SK-N-MC (cell line): ENCODE measurements at places on chromosomes 4 and X.

- no peak for DNase-seq
Measured at GRCh38 chrX:135982860-135983259, 2.4 kb upstream of the SLC9A6 start.

DNA sequence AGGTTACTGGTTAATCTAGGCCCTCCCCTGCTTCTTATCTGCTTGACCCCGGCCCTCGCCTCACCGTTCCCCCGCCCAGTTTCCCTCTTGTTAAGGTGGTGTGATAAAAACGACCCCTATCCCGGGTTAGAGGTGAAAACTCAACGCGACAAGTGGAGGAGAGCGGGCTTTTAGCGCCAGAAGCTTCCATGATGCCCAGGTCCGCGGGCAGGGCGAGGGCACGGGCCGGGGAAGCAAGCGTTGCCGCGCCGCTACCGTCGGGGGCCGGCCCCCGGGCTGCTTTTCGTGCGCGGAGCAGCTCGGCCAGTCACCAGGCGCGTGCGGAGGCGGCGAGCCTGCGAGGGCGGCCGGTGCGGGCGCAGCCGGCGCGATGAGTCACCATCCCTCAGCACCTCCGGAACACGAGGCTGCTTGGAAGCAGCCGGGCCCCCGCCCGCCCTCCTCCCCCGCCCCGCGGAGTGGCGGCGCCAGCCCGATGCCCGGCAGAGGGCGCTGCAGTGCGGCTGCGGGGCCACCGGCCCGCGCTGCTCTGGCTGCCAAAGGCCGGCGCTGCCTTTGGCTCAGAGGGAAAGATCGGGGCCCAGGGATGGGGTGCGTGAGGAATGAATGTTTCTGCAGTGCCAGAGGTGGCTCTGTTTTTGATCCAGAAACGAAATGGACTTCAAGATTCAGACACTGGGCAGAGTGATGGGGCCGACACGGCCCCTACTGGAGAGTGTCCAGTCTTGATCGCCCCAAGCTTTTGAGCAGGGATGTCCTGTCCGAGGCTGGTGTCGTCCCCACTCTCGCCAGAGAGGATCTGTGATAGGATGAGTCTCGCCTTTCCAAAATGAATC, 107.8 kb downstream of the NHSL2 start:
- no peak for DNase-seq

- DNase-seq = no peak
Measured at GRCh38 chr4:185534511-185534865, 819 bp downstream of the PDLIM3 start.

- DNase-seq = no peak
Measured at GRCh38 chrX:151206871-151207270, 30.5 kb downstream of the GPR50 start.

DNA sequence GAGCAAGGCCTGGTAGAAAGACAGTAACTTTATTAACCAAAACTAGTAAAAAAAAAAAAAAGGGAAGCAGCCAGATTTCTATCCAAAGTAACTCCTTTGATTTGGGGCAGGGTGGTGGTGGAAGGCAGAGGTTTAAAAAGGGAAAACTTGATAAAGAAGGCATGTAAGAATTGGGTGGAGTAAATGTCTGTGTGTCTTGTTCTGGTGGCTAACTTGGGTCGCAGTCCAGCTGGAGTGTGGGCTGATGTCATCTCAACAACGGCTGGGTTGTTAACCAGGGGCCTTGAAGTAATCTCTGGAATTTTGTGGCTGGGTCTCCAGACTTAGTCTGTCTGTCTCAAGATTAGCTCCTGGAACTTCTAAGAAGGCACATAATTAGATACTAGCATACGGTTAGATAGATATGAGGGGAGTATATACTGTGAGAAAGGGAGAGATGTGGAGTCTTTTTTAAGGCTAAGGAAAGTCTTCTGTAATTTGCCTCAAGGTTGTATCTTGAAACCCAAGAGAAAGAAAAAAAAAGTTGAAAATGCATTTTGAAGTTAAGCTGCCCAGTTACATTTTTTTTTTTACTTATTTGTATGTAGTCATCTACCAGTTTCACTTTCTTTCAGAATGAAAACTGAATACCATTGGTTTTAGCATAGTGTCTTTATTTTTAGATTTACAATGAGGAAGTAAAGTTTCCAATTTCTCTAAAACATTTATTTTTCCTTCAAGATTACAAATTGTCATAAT, 48.3 kb downstream of the MTHFD2L start:
- DNase-seq = no peak

- peak; percentile 18 for DNase-seq
Measured at GRCh38 chr4:48462363-48462762, 20.8 kb upstream of the SLC10A4 start.

- DNase-seq = no peak
Measured at GRCh38 chr4:136281307-136281706, 1251.0 kb downstream of the PCDH18 start.

DNA sequence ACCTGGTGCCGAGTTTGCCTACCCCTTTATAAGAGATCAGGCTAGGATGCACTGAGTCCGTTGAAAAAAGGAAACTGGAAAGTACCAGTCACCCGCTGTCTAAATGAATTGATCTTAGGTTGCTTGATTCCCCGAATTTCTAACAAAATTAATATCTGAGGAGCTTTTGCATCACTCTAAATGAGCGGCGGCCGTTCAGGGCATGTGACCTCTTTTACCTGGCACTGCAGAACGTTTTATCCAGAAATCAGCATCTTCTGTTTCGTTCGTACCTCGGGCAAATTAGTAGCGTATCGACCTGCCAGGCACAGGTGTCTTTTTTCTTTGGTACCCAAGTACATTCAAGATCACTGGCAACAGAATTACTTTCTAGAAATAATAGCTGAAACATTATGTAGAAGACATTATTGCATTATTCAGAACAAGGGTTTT, 876 bp downstream of the KLHL2 start:
- no peak for DNase-seq

DNA sequence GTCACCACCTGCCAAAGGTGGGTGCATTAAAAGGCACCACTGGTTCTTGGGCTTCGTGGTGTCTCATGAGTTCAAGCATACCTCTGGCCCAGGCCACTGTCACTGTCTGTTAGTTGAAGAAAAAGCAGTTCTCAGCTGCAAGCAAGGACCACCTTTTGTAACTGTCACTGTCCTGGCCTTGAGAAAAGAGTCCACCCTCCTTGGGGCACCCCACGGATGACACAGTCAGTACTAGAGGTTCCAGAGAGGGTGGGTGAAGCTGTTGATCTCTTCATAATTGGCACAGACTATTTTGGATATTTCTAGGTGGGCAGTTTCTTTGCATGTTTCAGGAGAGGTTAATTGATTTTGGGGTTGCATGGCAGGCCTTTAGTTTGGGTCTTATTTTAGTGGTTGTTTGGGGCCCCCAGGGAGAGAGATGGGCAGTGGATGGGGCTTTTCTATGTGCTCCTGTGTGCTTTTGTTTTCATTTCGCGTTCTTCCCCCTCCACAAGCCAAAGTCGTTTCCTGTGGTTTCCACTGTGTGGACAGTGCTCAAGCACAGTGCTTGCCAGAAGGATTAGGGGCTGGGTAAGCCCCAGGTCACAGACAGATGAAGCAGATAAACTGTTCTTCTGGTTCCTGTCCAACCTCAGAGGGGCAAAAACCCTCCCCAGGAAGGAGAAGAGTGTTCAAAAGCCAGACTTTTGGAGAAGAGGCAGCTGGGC, 156.2 kb upstream of the PPP1R2C start:
- DNase-seq = no peak

- no peak for DNase-seq
Measured at GRCh38 chr4:80610845-80611677, 275.5 kb downstream of the CFAP299 start.

GRCh38 chr4:42080306-42080705, 72.1 kb downstream of the BEND4 start:
- no peak for DNase-seq

- DNase-seq = no peak
Measured at GRCh38 chrX:81316163-81316562, 114.3 kb downstream of the SH3BGRL start.

DNA sequence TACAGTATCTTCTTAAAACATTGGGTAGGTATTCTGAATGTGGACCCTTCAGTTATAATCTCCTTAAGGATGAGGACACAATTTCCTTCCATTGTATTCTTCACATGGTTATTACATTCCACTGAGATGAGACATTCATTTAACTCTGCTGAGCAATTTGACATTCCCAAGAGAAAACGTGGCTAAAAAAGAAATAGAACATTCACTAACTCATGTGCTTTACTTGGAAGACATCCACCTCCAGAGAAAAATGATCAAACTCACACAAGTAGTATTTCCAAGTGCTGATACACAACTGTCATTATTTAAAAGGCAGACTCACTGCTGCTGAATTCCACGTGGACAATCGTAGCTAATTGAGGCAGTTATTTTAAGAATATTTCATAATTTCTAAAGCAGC, 227.9 kb upstream of the ANKRD50 start:
- DNase-seq = no peak

DNA sequence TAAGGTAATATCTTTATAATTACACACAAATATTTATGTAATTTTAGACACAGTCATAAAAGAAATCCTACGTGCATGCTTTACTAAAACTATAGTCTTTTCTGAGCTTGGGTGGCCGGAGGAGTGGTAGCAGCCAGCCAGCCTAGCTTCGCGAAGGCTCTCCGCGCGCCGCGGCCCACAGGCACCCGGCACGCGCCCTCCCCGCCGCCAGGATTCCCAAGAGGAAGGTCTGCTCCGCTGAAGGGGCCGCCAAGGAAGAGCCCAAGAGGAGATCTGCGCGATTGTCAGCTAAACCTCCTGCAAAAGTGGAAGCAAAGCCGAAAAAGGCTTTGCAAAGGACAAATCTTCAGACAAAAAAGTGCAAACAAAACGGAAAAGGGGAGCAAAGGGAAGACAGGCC, 8.7 kb upstream of the PJA1 start:
- no peak for DNase-seq

- DNase-seq = no peak
Measured at GRCh38 chrX:39507034-39507433, 590.7 kb downstream of the BCOR start.

DNA sequence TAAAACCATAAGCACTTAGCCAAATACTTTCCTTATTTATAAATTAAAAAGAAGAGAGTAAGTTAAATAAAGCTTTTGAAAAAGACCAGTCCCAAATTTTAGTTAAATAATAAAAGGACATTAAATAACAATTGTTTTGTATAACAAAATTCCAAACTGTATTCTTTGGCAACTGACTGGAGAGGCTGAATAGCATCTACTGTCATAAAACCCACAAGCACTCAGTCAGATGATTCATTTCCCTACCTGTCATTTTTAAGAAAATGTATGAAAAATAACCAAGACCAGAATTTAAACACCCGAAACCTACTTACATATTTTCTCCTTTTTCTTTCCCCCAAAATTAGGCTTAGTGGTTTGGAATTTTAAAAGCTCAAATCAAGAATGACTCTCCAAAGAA, 32.5 kb upstream of the SMIM10L2A start:
- DNase-seq = no peak

- DNase-seq = no peak
Measured at GRCh38 chr4:93461541-93461940, 367.0 kb upstream of the ATOH1 start.

- DNase-seq = no peak
Measured at GRCh38 chr4:37690976-37691375, 4.8 kb upstream of the RELL1 start.

GRCh38 chr4:179441596-179441995, 1999.4 kb upstream of the AGA start:
- no peak for DNase-seq

DNA sequence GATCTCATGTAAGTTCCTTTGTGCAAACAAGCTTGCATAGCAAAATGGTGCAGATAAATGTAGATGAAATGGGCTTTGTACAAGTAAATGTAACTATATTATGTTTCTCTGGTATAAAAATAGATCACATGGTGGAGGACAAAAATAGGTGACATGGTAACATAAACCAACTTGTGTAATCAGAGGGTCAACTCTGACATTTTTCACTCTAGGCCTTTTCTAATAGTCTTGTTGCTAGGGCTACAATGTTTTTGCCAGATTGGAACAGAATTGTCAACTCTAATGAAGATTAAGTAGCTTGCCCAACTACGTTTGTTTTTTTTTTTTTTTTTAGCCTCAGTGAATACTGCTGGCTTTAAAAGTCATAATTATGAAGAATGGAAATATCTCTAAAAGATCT, 11.5 kb downstream of the MAD2L1 start:
- no peak for DNase-seq

- DNase-seq = no peak
Measured at GRCh38 chr4:4260185-4260751, 12.2 kb upstream of the TMEM128 start.

DNA sequence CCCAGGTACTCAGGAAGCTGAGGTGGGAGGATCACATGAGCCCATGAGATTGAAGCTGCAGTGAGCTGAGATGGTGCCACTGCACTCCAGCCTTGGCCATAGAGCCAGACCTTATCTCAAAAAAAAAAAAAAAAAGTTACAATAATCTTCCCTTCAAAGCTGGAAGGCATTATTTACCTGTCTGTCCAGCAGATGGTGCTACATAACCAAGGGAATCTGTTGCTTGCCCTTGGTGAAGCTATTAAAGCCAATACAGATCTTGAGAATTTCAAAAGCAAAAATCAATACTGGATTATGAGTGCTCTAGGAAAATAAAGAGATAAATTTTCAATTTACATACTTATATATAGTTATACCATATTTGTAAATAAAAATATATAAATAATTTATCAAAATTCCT, 25.9 kb downstream of the PKD2 start:
- no peak for DNase-seq

DNA sequence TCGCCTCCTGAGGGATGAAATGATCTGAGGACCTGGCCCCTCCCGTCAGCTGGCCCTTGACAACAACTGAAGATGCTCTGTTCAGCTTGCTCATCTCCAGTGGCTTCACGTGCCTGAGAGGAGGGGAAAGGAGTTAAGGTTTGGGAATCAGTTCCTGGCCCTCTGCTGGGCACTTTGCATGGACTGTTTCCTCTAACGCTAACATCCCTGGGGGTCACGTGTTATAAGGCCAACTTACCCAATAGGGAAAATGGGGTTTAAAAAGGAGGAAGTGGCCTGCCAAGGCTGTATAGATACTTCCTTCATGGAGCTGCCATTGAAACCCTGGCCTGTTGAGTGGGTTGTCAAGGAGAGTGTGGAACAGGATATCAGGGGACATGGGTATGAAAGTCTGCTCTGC, 65.6 kb downstream of the OR13H1 start:
- no peak for DNase-seq

DNA sequence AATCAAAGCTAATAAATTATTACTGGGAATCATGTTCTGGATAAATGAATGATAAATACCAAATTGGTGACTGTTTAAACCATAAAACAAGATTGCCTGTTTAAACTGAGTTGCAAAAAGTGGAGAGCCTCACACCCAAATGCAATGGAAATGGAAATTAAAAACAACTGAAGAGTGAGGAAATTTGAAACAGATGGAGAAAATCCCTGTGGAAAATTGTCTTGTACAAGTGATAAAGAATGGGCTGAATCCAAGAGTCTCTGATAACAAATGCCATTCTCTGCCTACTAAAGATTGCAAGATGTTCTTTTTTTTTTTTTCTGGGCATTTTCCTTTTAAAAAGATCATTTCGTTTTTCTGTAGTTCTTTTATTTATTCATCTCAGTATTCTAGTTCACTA, 426.3 kb downstream of the NLGN4X start:
- DNase-seq = peak; percentile 50

DNA sequence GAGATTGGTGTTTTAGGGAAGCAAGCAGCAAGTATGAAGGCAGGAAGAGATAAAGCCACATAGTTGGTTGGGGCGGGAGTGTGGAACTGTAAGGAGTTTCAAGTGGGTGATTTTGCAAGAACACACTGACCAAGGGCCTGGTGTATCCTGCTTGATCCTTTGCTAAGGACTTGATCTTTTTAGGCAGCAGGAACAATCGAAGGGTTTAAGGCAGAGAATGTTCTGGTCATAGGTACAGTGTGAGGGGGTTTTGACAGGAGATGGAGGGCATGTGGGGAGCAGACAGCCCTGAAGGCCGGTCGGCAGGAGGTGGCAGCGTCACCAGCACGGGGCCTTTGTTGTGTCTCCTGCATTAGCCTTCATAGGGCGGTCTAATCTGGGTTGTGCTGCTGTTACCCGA, 54.7 kb downstream of the FAM193A start:
- DNase-seq = no peak
